ENCODE measurements at places on chromosomes 13 and 19. TPM values are rescaled to one million over a fixed set of nuclear protein-coding genes. Genes with fewer than 3 reads are reported as not detected.

The SIAH3 gene
- not detected for total RNA-seq

The CEACAM8 gene
- total RNA-seq, result not detected

The ZNF575 gene
- 1.3 TPM for total RNA-seq

The SLC10A2 gene
- not detected for total RNA-seq

The KLHL1 gene
- total RNA-seq, result not detected

The CNFN gene
- 41.3 TPM for total RNA-seq

The COX7A1 gene
- total RNA-seq, result not detected

The CEACAM20 gene
- not detected for total RNA-seq

The BSPH1 gene
- not detected for total RNA-seq

The LSR gene
- 10.2 TPM for total RNA-seq

The MAB21L1 gene
- not detected for total RNA-seq

The SULT2B1 gene
- total RNA-seq, result 12.0 TPM

The TICAM1 gene
- total RNA-seq, result 10.3 TPM

The SMIM17 gene
- not detected for total RNA-seq

The GCDH gene
- 9.3 TPM for total RNA-seq

The TMPRSS9 gene
- total RNA-seq, result not detected

The GPC6 gene
- 4.9 TPM for total RNA-seq

The RFPL4A gene
- 0.84 TPM for total RNA-seq

All from A549 treated with Hydrocortisone at 1 μM for 4 hours (cell line).